ENCODE measurements at places on chromosomes 7 and 10. TPM values are rescaled to one million over a fixed set of nuclear protein-coding genes. Genes with fewer than 3 reads are reported as not detected.

Gene CC2D2B
- polyA plus RNA-seq, result 0.92 TPM

Gene PLPP4
- polyA plus RNA-seq, result 0.42 TPM

Gene PALD1
- polyA plus RNA-seq, result 11.1 TPM

- no peak for DNase-seq
Observed at GRCh38 chr7:128084896-128085608, 53.8 kb upstream of the LRRC4 start.

DNA sequence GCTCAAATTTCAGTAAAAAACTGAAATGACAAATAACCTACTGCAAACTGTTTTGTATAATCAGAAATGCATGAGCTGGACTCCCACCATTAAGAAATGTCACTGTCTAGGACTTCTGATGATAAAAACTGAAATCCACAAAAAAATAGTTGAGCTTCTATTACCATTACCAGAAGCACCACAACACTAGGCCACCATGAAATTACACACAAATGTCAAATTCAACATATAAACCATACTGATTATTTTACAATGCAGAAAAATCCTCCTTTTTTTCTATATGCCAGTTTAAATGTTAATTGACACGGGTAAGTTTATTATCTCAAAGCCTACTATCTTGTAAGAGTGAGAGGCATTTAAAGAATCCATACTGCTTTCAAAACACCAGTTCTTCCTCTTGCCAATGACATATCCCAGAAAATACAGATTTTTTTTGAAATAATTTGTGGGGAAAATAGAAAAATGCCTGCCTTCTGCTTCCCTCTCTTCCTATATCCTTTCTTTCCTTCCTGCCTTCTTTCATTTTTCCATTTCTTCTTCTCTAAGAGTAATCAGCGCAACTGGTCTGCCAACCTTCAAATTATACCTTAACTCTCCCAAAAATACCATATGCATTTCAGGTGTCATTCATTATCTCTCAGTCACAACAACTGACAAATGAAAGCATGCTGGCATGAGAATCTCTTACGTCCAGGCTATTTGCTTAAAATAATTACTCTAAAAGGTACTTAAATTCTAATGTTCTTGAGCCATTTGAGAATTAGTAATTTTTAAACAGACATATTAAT is 12.3 kb downstream of the PDK4 start:
- DNase-seq, result no peak

DNA sequence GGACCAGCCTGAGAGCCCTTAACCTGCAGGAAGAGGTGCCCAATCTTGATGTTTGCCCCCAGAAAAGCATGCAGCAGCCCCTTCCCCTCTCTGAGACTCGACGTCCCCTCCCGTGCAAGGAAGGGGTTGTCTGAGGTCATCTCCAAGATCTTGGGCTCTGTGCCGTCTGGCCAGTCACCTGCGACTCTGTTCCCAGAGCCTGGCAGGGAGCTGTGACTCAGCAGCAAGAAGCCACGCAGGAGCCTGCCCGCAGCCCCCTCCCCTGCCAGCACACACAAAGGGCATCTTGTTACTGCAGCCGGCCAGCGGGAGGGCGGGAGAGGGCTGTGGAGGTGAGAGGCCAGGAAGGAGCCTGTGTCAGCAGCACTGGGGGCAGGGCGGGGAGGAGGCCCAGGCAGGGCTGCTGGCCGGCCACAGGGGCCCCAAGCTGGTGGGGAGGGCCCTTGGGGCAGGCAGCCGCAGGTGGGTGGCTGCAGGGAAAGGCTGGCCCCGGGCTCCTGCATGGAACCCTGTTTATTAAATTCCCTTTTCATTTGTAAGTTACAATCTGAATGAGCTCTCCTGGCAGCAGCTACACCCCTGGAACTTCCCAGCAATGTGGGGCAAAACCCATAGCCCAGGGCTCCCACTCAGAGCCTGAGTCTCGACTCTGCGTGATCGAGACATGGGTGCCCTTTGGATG is 103.7 kb upstream of the ZMIZ1 start:
- DNase-seq, result peak; percentile 81

GRCh38 chr7:18257711-18258110 is 230.1 kb upstream of the PRPS1L1 start:
- no peak for DNase-seq

Data from GM23338 (cell line).